ENCODE measurements at places on chromosomes 7 and 10.
A peak's percentile ranks its signal among the peaks of the same experiment; 100 is the strongest.

DNA sequence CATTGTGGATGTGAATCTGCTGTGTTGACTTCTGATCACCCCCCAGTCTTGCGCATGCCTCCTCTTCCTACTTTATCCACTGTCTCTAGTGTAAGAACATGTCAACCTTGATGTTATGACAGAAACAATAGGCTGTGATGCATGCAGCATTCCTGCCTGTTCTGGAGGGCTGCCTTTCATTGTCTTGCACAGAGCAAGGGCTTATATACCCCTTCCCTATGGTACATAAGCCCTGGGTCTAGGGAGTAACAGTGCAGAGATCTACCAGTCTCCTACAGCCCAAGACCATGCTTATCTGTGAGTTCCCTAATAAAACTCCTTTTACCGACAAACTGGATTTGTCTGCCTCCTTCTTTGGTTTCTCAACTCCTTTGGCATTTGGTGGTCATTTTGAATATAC is 177.0 kb upstream of the STK17A start:
- no peak for DNase-seq

DNA sequence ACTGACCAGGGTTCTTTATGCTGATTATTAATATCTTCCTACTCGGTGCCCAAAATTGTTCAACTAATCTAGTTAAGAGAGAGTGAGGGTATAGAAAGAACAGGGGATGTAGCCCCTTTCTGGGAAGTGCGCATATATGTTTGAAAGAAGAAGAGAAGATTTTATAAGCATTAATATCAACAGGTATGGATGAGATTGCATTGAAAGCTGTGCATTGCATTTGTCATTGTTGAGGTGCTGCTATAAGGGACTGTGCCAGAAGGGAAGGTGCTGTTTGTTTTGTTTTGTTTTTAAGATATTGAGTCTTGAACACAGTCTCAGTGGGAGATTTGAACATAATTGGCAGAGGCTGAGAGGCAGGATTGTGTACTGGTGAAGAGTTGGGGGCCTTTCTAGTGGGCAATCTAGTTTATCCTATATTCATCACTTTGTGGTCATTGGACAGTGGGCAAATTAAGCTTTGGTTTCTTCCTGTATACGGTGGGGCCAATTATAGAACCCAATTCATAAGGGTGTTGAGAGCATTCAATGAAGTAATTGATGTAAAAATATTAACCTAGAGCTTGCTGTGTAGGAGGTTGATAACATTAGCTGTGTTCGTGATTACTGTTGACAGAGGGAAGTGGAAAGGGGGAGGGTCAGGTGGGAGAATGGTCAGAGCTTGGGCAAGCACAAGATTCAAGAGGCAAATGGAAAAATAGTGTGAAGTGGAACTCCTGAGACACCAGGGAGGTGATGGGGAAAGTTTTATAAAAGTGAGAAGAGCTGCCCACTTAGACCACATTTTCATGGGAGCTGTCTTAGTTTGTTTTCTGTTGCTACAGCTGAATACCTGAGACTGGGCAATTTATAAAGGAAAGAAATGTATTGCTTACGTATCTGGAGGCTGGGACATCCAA is 19.9 kb upstream of the PCGF5 start:
- no peak for DNase-seq

DNA sequence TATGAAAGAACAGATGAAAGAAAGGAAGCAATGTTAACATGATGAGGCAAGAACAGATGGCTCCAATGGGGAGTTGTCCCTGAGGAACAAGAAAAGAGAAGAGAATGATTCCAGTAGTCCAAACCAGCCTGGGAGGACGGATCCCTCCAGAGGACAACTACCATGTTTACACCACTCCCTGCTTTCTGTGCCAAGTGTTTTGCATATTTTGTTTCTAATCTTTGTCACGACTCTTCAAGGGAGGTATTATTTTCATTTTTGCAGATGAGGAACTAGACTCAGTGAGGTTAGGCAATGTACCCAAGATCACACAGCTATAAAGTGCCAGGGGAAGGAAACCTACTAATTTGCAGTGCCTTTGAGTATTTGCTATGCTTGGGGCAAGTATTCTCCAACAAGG is 116.2 kb downstream of the PARP12 start:
- DNase-seq = no peak

- no peak for DNase-seq
Observed at GRCh38 chr7:134374291-134374690, 57.6 kb upstream of the SLC35B4 start.

- DNase-seq = no peak
Observed at GRCh38 chr10:103843045-103843444, 12.3 kb downstream of the SH3PXD2A start.

GRCh38 chr7:29924006-29924405 is 65.6 kb downstream of the SCRN1 start:
- no peak for DNase-seq

DNA sequence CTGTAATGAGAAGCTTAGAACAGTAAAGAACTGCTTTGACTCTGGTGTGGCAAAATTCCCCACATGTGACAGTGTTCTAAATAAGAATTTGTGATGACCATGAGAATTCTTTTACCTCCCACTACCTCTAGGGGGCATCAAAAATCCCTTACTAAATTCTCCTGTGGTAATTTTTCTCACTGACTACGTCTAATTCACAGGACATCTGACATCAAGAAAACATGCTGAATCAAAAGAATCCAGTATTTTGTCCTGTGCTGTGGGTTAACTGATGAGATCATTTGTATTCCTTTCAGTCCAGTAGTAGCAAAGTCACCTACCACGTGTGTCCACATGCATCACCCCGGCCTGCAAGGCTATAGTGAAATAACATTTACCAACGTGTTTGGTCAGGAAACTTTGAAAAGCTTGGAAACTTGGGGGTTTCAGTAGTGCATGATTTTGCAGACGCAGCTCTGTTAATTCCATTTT is 103.8 kb downstream of the ATE1 start:
- DNase-seq = no peak

GRCh38 chr10:3136763-3137611 is 35.6 kb downstream of the PITRM1 start:
- DNase-seq = no peak

GRCh38 chr10:76769582-76769981 is 868.0 kb downstream of the KCNMA1 start:
- no peak for DNase-seq

DNA sequence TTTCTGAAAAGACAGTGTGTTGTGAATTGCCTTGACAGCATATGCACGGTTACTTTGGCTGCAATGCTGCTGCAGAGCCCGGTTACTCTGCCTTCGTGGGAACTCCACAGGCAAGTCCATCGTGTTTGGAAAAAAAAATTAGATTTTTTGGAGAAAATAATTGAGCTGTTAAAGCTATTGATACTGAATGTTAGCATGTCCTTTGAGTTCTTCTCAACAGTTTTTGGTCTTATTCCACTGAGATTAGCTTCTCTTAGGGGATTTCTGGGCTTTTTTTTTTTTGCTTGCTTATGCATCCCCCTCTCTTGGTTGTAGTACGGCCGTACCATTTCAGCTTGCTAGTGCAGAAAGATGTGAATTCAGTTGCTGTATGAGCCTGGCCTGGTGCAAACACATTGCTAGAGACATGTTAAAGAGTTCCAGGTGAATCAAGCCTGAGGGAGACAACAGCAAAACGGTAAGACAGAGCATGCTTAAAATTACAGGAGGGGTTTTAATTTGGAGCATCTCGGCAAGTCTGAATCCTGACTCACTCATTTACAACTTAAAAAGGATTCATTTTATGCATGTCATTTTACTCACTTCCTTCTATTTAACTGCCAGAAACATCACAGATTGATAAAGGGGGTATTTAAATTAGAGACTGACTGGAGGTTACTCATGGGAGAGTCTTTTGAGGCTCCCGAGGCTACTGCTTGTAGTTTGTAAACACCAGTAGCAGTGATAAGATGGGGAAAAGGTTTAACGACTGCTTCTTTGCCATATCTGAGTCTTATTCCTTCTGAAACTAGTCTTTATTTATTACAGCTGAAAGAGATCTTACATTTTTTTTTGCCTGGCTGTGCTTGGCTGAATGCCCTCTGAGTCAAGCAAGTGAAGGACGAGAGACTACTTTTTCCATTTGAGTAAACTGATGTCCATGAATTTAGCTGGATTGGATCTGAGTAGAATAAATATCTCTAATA is 113.7 kb downstream of the CDK14 start:
- DNase-seq = no peak

DNA sequence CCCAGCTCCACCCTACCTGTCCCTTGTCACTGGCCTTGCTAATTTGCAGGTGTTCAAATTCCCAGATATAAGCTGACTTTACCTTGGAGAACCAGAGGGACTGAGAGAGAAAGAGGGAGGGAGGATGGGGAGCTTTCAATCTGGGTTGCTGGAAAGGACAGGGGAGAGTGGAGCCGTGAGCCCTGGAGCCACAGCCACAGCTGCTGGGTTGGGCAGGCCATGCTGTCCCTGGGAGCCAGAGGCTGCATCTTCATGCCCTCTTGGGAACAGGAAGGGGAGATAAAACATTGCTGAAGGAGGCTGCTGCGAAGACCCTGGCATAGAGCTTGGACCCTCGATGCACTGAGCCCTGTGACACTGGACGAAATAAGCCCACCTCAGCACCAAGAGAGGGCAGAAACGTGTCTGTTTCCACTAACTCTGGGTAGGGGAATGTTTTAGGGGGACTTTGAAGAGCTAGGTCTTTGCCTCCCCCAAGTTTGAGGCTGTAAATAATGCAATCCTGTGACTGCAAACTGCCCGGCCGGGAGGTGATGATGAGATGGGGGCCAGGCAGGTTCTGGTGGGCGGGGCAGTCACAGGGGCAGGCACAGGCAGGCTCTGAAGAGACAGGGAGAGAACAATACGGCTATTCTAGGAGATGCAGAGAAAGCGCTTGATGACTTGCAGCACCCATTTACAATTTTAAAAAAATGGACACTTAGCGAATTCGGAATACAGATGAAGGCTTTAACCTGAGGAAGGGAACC is 5.8 kb upstream of the JAKMIP3 start:
- DNase-seq = no peak

GRCh38 chr7:102175423-102176170 is 111.1 kb upstream of the SH2B2 start:
- DNase-seq = no peak

DNA sequence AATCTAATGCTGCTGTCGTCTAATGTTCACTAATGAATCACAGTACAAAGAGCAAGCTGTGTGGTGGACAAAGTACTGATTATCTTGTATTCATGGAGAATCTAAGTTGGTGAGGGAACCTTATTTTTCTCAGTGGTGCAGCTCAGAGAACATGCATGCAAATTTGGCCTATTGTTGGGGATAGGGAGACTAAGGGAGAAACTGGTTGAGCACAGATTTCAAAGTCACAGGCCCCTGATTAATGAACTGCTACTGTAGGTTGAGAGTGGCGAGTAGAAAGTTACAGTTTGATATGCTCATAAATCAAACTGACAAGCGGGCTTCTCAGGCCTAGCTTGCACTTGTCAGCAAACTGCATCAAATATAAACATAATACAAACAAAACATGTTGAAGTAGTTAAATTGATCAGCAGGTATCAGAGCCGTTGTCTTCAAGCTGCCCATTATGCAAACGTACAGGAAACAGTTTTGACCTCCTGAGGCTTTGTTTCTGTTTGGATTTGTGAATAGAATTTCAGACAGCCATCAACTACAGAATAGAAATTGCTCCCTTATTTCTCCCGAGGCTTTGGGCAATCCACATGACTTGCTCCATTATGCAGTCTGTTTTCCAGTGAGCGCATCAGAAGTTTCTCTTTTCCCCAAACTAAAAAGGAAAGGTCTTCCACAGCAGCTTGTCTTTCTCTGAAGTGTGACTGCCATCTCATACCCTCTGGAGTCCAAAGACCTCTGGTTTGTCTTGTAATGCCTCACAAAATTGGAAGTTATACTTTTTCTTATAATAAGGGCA is 215.8 kb downstream of the FOXP2 start:
- no peak for DNase-seq

- DNase-seq = no peak
Observed at GRCh38 chr7:43204081-43204480, 91.6 kb downstream of the HECW1 start.

GRCh38 chr10:132142396-132143161 is 44.2 kb upstream of the DPYSL4 start:
- DNase-seq = peak; percentile 22

GRCh38 chr7:44145969-44146911 is 5.1 kb upstream of the MYL7 start:
- DNase-seq = no peak

DNA sequence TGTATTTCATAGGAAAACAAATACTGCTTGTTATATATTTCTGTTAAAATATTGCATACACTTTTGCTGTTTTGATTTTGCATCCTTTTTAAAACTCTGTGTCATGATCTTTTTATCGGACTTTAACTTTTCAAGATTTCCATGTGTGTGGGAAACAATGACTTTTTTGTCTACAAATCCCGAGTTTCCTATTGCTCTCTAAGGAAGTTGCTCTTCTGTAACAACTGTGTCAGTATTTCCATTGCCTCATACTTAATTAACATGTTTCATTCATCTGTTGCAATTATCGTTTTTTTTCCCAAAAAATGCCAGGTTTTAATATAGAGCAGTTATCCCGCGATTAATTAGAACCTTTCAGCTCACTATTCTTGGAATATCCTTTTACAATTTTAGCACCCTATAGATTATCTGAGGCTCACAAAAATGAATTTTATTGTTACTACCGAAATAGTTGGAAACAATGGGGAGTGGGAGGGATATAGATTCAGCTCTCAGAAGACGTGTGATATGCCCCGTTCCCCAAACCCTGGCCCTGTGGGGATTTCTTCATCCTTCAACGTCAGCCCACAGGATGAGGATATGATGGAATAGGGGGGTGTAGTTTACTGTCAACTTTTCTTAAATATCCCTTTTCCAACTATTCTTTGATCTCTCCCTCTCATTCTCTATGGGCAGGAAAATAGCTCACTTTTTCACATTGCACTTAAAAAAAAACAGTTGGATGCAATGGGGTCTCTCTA is 297.6 kb upstream of the IGFBP3 start:
- no peak for DNase-seq

GRCh38 chr7:132935608-132936007 is 146.3 kb downstream of the CHCHD3 start:
- no peak for DNase-seq

GRCh38 chr7:93558705-93559614 is 15.6 kb downstream of the CALCR start:
- DNase-seq = no peak

GRCh38 chr7:75921479-75921878 is 6.5 kb downstream of the POR start:
- DNase-seq = no peak

- DNase-seq = no peak
Observed at GRCh38 chr10:78992333-78992732, 76.4 kb upstream of the ZMIZ1 start.
